ENCODE measurements at places on chromosomes 4 and X.

GRCh38 chrX:11351375-11352295, 58.4 kb downstream of the AMELX start:
- DNase-seq, result no peak

DNA sequence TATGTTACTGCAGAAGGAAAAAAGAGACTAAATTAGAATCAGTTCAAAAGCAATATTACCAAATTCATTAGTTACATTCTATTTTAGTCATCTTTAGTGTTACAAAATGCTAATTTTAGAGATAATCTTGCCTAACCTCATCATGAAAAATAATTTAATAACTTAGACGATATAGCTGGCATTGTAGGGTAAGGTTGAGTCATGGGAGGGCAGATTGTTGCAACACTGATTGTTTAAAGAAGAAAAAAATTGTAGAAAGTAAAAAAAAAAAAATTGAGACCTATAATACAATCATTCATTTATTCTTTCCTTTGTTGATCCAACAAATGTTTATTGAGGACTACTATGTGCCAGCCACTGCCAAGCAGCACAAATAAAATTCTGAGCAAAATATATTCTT, 330.9 kb downstream of the GBA3 start:
- DNase-seq, result no peak

DNA sequence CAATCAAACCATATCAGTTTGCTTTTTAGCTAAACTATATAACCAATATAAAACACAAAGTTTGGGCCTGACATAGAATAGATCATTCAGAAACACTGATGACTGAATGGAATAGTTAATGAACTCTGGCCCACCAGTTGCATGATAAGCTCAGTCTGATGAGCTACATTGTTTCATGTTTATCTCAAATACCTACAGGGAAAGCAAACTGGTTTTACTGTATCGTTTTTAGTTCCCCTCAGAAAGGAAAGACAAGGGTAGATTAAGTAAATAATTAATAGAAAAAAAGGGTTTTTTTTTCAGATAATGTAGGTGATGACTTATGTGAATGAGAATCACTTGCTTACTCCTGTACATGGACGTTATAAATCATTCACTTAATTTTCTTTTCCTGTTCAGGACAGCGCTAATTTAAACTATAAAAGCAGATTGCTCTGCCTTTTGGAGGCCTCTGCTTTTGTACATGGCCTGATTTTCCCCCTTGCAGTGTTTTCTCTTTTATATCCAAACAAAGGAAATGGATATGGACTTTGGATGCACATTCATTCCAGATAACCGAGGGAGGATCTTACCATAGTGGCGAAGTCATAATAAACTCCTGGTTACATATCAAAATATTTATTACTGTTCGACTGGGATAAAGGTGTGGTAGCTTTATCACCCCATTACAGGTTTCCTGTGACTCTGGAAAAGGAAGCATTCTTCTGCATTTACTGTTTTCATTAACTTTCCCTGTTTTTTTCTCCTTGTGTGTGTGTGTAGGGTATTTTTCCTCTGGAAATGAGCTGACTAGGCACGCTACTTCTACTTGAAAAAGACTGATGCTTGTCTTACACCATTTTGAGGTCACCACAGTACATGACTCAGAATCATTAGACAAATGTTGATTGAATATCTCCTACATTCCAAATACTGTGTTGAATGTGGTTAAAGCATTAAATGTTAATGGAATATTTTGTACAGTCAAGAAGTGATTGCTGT, 373.1 kb upstream of the HS3ST1 start:
- DNase-seq, result no peak

GRCh38 chr4:37524267-37524666, 161.9 kb downstream of the RELL1 start:
- DNase-seq, result no peak

GRCh38 chr4:152917543-152918395, 18.4 kb upstream of the FHDC1 start:
- no peak for DNase-seq

GRCh38 chrX:19805046-19805690, 82.2 kb downstream of the SH3KBP1 start:
- no peak for DNase-seq

DNA sequence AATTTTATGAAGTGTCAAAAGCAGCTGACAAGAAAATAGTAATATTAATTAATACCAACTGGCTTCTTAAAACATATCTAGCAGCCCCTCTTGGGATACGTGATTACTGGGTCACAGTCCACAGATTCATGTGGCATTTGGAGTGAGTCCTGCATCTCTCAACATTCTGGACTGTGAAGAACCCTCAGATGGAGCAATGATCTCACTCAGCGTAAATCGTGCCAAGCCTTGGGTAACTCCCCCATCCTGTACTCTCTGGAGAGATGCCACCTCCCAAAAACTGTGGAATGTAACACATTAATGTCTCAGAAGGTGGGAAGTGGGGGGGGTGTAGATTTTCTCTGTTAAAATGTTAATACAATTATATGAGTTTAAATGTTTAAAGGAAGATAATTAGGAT, 118.2 kb upstream of the IQCM start:
- no peak for DNase-seq

Measured in stimulated activated CD8-positive, alpha-beta memory T cell treated with anti-CD3 and anti-CD28 coated beads, Interleukin-15, amount 100 ng/mL, for 24 hours (primary cell).